ENCODE measurements at places on chromosomes 3 and 15.
A peak's percentile ranks its signal among the peaks of the same experiment; 100 is the strongest.

DNA sequence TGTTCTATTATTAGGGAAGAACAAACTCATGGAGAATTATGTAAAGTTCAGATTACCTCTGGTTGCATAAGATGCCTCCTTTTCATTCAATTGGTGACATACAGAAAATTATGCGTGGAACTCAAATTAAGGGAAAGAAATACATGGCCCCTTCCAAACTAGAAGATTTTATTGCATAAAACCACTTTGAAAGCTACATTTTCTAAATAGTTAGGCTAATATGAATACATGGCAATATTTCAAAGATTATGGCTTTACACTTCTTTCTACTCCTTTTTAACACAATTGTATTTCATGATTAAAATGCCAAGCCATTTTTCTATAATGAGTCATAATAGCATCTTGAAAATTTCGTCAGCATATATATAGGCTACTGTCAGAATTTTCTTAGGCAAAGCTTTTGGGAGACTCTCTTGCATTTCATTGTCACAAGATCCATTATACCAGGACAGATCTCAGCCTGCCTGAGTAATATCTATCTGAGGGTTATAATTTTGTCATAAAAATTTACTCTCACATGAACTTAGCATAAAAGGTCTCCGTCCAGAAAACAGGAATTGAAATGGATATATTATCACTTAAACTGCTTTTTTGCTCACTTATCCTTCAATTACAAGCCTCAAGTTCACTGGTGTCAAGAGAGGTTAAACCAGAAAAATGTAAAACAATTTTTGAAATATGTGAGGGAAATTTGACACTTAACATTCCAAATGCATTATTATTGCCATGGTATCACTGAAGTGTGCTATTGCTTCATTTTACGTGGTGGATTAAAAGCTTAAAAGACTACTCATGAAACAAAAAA is 37.1 kb downstream of the CPA3 start:
- DNase-seq, result peak; percentile 69

- DNase-seq, result peak; percentile 58
These were observed 160.7 kb downstream of the PDE8A start for GRCh38 chr15:85142312-85142711.

GRCh38 chr15:69491038-69491505 is 38.5 kb downstream of the RPLP1 start:
- no peak for DNase-seq

DNA sequence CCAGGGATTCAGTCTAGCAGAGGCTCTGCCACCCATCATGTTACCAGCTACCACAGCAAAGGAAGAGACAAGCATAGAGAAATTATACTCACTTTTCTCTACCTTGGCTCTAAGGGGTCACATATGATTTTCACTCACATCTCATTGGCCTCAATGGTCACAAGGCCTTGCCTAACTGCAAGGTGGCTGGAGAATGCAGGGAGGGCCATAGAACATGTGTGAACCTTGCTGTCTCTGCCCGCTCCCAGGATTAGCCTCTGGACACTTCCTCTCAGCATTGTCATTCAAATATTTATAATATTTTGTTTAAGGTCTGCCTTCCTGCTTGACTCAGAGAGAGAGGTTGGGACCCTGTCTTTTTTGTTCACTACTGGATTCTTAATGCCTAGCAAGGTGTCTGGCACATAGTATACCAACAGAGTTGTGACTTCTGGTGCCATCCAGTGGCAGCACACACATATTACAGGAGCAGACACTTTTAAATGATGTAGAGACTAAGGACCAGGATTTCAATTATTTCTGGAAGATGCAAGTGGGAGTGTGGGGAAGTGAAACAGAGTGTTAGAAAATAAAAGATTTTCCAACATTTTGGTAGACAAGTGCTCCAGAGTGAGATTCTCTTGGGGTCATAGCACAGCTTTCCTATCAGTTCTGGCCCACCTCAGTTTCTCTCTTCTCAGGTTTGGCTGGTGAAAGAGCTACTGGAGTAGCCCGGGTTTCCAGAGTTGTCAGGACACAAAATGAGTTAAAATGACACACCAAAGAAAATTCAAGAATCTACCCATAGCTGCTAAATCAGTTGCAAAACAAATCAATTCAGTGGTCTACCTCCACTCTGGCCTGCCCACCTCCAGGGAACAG is 119.0 kb upstream of the RASGRP1 start:
- peak; percentile 44 for DNase-seq

Data from astrocyte of the spinal cord (primary cell).